CD4-positive, alpha-beta T cell treated with Interleukin-15 for 1 hour (primary cell): ENCODE measurements at places on chromosomes 16 and 17.
A peak's percentile ranks its signal among the peaks of the same experiment; 100 is the strongest.

- no peak for DNase-seq
These were observed 72.5 kb downstream of the RBFOX1 start for GRCh38 chr16:7405166-7405565.

DNA sequence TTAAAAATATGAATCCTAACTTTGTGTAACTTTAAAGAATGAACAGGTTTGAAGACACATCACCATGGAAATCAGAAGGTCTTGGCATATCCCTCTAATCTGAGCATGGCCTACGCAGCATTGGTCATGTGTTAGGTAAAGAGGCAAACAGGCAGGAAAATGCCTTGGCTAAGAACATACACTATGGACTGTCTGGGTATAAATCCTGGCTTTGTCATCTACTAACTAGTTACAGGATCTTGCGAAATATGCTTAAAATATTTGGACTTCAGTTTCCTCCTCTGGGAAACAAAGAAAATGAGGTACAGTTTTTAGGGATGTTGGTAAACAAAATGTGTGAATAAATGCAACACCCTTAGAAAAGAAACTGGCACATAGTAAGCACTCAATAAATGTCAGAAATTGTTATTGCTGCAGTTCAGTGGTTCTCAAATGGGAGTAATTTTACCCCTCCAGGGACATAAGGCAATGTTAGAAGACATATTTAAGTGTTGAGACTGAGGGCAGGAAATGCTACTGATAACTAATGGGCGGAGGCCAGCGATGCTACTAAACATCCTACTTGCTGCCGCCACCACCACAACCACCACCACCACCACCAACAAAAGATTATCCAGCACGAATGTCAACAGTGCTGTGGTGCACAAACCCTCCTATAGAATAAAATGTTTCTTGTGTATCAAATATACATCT, 770.8 kb upstream of the SOX9 start:
- DNase-seq: no peak

GRCh38 chr17:21397341-21398190, 21.4 kb downstream of the KCNJ12 start:
- no peak for DNase-seq

- DNase-seq: no peak
These were observed 536.3 kb upstream of the EEF2KMT start for GRCh38 chr16:5633845-5634440.

- DNase-seq: peak; percentile 59
These were observed 1.4 kb downstream of the MSL1 start for GRCh38 chr17:40122999-40123810.

- DNase-seq: no peak
These were observed 6.4 kb upstream of the COG1 start for GRCh38 chr17:73186283-73187050.

DNA sequence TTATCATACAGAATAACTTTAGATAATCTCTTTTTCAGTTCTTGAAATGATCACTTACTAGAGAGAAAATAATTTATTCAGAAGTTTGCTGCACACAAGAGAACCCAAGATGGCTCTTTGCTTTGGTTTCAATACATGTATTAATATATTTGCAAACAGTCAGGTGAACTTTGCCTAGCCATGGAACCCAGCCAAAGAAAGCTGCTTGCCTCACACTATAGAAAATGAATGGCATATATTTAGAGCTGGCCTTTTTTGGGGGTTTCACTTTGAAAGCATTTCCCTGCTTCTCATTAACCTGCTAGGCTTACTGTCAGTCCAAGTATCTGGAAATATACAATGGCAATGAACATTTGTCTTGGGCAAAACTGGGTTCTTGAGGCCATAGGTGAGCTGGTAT, 75.3 kb downstream of the MRTFB start:
- DNase-seq: no peak

GRCh38 chr17:79252886-79253285, 178.3 kb downstream of the ENGASE start:
- DNase-seq: no peak

DNA sequence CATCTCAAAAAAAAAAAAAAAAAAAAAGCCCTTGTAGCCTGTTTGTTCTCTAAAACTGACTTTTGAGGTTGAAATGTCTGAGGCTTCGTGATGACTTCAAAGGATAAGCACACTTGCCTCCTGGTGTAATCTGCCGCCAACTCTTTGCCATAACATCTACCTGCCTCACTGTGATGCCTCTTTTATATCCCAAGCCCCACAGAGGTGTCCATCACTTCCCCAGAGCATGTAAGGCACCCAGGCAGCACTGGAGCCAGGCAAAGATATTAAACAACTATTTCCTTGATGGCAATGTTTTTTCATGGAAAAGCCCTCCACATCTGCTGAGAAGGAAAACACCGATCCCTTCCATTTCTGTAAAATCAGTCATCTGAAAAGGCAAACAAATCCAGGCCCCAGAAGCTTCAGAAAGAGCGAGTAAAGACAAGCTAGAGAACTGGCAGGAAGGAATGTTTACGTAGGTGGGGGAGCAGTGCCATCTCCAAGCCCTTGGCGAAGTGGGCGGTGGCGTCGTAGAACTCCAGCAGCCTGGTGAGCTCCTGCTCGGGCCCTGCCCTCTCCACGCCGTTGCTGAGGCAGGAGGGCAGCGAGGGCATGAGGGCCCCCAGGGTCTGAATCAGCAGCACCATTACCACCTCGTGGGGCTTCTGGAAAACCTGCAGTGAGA, 28.6 kb downstream of the COG7 start:
- no peak for DNase-seq

GRCh38 chr16:50932348-50932935, 190.6 kb downstream of the CYLD start:
- DNase-seq: no peak

GRCh38 chr17:34302636-34303035, 16.6 kb upstream of the CCL8 start:
- no peak for DNase-seq

- no peak for DNase-seq
These were observed 10.2 kb upstream of the UBE2I start for GRCh38 chr16:1299012-1299867.

DNA sequence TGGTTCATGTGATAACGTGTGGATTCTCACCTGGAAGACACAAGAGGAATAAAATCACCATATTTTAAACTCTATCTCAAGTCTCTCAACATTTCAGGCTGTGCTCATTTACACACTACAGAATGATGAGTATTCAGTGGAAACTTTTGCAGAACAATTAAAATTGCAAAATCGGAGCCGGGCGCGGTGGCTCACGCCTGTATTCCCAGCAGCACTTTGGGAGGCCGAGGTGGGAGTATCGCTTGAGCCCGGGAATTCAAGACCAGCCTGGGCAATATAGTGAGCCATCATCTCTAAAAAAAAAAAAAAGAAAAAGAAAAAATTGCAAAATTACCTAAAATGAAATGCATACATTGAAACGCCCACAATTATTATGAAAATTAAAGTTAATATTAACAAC, 825.9 kb downstream of the KCNJ18 start:
- no peak for DNase-seq

DNA sequence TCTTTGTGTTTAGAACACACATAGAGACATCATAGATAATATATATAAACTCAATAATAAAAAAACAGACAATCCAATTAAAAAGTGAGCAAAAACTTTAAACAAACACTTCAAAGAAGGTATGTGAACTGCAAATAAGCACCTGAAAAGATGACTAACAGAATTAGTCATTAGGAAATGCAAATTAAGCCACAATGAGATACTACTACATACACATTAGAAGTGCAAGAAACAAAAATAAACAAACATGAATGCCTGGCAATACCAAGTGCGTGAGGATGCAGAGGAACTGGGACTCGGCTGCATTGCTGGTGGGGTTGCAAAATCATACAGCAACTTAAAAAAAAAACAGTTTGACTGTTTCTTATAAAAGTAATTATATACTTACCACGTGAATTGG, 799.0 kb downstream of the KCNJ2 start:
- DNase-seq: no peak

DNA sequence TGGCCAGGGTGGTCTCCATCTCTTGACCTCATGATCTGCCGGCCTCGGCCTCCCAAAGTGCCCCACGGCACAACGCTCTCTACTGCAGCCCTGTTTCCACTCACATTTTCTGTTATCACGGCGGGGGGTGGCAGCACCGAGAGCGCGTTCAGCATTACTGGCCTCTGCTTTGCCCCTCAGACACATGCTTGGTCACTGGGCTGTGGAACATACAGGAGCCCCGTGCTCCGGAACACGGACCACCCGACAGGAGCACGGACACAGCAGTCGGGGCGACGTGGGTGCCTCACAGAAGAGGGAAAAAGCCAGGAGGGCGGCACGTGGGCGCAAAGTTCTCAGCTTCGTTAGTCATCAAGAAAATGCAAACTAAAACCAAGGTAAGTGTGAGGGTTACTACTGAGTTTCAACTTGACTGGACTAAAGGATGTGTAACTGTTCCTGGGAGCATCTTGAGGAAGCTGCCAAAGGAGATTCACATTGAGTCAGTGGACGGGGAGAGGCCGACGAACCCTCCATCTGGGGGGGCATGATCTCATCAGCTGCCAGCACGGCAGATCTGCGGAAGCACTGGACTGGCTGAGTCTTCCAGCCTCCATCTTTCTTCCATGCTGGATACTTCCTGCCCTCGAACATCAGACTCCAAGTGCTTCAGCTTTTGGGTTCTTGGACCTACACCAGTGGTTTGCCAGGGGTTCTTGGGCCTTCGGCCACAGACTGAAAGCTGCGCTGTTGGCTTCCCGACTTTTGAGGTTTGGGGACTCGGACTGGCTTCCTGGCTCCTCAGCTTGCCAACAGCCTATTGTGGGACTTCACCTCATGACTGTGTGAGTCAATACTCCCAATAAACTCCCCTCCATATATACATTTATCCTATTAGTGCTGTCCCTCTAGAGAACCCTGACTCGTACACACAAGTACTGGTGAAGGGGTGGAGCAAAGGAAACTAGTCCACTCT, 106.8 kb downstream of the ZNF778 start:
- no peak for DNase-seq

DNA sequence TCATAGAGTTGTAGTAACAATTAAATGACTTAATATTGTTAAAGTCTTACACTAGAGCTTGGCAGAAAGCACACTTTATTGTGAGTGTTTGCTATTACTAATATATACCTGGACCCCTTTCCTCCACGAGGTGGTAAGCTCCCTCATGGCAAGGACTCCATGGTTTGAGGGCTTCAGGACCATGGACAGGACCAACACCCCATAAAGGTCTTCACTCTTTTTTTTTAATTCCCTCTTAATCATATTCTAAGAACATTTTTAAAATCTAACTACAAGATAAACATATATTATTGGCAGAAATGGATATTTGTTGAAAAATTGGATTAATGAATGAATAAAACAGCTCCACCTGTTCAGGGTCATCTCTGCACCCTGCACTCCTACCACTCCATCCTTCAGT, 154.5 kb downstream of the CBLN1 start:
- no peak for DNase-seq

- peak; percentile 61 for DNase-seq
These were observed 21.0 kb downstream of the SLC7A6OS start for GRCh38 chr16:68289621-68290329.

- DNase-seq: no peak
These were observed 6.4 kb downstream of the NGFR start for GRCh38 chr17:49501496-49501895.

DNA sequence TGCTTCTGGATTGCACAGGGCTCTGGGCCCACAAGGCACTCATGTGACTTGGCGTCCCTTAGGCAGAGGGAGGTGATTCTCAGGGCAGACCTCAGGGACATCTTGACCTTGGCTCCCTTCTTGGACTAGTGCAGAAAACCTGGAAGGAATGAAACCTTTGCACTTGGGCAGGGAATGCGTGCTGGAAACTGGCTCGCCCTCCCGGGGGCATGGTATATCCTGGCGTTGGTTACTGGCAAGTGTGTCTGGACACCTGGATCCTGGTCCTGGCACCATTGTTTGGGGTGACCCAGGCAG, 63.5 kb upstream of the LGALS9 start:
- no peak for DNase-seq

- no peak for DNase-seq
These were observed 21.4 kb downstream of the ENPP7 start for GRCh38 chr17:79752175-79752574.

DNA sequence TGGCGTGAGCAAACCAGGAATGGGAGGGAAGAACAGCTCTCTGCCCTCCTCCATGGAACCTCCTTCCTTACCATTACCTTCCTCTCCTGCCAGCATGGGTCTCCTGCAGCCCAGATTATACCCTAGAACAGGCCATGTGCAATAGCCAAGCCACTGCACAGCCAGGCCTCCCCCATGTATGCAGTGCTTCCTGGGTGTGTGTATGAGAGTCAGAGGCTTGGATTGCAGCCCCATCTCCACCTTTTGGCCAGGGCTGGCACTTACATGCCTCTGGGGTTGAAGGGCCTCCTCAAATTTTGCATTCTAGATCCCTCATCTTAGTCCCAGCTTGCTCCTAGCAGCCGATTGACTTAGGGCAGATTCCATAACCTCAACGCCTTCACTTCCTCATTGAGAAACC, 133.7 kb downstream of the GSG1L start:
- DNase-seq: no peak

DNA sequence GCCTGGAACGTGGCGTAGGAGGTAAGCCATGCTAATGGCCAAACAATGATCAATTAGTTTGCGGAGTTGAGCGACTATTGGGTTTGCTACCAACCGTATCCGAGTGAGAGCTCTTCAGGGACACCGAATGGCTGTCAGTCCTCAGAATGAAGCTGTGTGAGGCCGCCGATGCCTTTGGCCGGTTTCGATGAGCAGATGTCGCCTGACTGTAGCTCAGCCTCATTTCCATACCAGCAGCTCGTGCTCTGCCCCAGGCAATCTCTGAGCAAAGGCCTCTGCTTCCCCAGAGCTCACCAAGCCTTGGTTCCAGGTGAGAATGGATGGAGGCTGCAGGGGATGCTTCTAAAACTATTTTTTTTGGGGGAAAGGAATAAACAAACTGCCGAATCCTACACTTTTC, 111.7 kb upstream of the HS3ST4 start:
- no peak for DNase-seq

DNA sequence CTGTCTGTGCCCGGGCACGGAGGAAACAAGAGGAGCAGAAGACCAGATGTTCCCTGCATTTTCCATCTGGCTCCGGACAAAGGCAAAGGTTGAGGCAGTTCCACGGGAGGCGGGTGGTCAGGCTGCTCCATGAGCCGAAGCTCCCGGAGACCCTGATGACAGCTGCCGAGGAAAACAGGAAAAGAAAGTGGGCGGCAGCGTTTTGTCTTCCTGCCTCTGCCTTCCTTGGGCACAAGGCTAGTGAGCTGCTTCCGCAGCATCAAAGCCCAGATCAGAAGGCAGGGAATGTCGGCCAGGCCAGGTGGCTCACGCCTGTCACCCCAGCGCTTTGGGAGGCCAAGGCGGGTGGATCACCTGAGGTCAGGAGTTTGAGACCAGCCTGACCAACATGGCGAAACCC, 16.2 kb downstream of the SLC43A2 start:
- DNase-seq: no peak
